GM12878 (cell line): ENCODE measurements at places on chromosomes 11 and 22. TPM values are rescaled to one million over a fixed set of nuclear protein-coding genes. Genes with fewer than 3 reads are reported as not detected.

The MYO7A gene
- not detected in 2 replicates for polyA plus RNA-seq

The CAPN5 gene
- polyA plus RNA-seq = 0.04 TPM in 1 of 2 replicates, not detected in the other

The DUSP8 gene
- not detected in 2 replicates for polyA plus RNA-seq

The CEP126 gene
- not detected in 2 replicates for polyA plus RNA-seq

The ADM gene
- polyA plus RNA-seq = 0.31 TPM in 1 of 2 replicates, not detected in the other

The HTR3B gene
- not detected in 2 replicates for polyA plus RNA-seq

The NLRP6 gene
- not detected in 2 replicates for polyA plus RNA-seq

The MUC5AC gene
- 0.01 TPM in 1 of 2 replicates, not detected in the other for polyA plus RNA-seq

The OR51B2 gene
- not detected in 2 replicates for polyA plus RNA-seq

The OVOL1 gene
- not detected in 2 replicates for polyA plus RNA-seq

The SLC22A12 gene
- polyA plus RNA-seq = not detected in 2 replicates

The OSBP2 gene
- 3.2 and 3.7 TPM in 2 replicates for polyA plus RNA-seq

The RIMBP3C gene
- 0.14 TPM in 1 of 2 replicates, not detected in the other for polyA plus RNA-seq

The ZP1 gene
- not detected in 2 replicates for polyA plus RNA-seq

The SLC6A5 gene
- not detected in 2 replicates for polyA plus RNA-seq

The NEAT1 gene
- polyA plus RNA-seq = 22.7 and 28.3 TPM in 2 replicates

The ZNF408 gene
- 9.2 and 10.1 TPM in 2 replicates for polyA plus RNA-seq

The P2RX3 gene
- 0.10 TPM in 1 of 2 replicates, not detected in the other for polyA plus RNA-seq

The FXYD2 gene
- polyA plus RNA-seq = 3.3 and 4.4 TPM in 2 replicates

The FOLR2 gene
- polyA plus RNA-seq = 1.5 and 1.6 TPM in 2 replicates

The MMP7 gene
- polyA plus RNA-seq = 0.32 and 0.63 TPM in 2 replicates

The OR52I1 gene
- not detected in 2 replicates for polyA plus RNA-seq

The RPS6KB2 gene
- 95.4 and 100.0 TPM in 2 replicates for polyA plus RNA-seq

The SEC14L6 gene
- not detected in 2 replicates for polyA plus RNA-seq

The FOLR1 gene
- not detected in 2 replicates for polyA plus RNA-seq

The SLC22A8 gene
- not detected in 2 replicates for polyA plus RNA-seq

The SOX10 gene
- 0.05 TPM in 1 of 2 replicates, not detected in the other for polyA plus RNA-seq

The OR6A2 gene
- not detected in 2 replicates for polyA plus RNA-seq

The REXO2 gene
- polyA plus RNA-seq = 12.5 and 14.8 TPM in 2 replicates

The ZNF215 gene
- polyA plus RNA-seq = 1.6 and 2.1 TPM in 2 replicates

The NAV2 gene
- 0.64 and 1.3 TPM in 2 replicates for polyA plus RNA-seq

The LRRC4C gene
- not detected in 2 replicates for polyA plus RNA-seq

The MRGPRX1 gene
- polyA plus RNA-seq = not detected in 2 replicates

The THRSP gene
- not detected in 2 replicates for polyA plus RNA-seq

The SYT8 gene
- polyA plus RNA-seq = 0.17 TPM in 1 of 2 replicates, not detected in the other

The OLFML1 gene
- polyA plus RNA-seq = 0.33 and 0.71 TPM in 2 replicates

The USH1C gene
- polyA plus RNA-seq = not detected in 2 replicates

The CABP7 gene
- polyA plus RNA-seq = 0.11 and 0.13 TPM in 2 replicates

The DEUP1 gene
- not detected in 2 replicates for polyA plus RNA-seq
